ENCODE measurements at places on chromosomes 5 and 9. TPM values are rescaled to one million over a fixed set of nuclear protein-coding genes. Genes with fewer than 3 reads are reported as not detected.

GRCh38 chr5:96489532-96489931 is 56.5 kb upstream of the PCSK1 start:
- no peak for DNase-seq

DNA sequence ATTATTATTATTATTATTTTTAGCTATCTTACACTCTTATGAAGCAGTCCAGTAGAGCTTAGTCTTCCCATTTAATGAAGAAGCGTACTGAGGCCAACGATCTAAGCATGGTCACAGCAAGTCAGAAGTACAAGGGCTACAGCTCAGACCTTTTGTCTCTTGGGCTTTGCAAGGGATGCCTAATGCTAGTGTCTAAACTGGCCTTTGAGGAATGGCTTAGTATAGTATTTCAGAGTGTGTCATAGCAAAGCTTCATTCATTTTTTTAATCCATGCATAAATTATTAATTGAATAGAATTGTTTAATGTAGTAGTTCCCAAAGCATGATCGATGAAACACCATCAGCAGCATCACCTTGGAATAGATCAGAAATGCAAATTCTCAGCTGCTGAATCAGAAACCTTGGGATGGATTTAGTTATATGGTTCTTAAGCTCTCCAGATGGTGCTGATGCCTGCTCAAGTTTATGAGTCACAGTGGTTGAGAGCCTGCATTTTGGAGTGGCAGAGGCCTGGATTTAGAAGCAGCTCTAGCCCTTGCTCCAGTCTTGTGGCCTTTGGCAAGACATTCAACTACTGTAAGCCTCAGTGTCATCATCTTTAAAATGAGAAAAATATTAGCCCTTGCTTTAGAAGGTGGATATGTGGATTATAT is 6.1 kb downstream of the IL12B start:
- no peak for DNase-seq

GRCh38 chr9:102534031-102534430 is 461.1 kb upstream of the CYLC2 start:
- DNase-seq: no peak

DNA sequence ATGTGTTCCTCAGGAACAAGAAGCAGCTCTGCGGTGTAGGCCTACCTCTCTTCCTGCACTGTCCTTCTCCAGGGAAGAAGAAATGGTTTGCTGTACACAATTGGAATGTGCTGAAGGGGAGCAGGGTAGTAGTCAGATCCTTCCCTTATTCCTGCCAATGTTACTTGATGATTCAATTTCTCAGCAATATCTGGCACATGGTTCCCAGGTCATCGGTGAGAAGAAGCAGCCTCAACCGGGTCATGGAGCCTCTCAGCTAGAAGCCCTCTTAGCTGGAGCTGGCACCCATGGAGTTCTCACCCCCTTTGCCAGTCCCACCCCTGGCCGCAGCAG is 36.9 kb downstream of the ACTBL2 start:
- no peak for DNase-seq

- DNase-seq: no peak
These were observed 480.4 kb downstream of the CETN3 start for GRCh38 chr5:89929173-89929572.

- DNase-seq: no peak
These were observed 2.5 kb upstream of the PCDHAC1 start for GRCh38 chr5:140923601-140924000.

DNA sequence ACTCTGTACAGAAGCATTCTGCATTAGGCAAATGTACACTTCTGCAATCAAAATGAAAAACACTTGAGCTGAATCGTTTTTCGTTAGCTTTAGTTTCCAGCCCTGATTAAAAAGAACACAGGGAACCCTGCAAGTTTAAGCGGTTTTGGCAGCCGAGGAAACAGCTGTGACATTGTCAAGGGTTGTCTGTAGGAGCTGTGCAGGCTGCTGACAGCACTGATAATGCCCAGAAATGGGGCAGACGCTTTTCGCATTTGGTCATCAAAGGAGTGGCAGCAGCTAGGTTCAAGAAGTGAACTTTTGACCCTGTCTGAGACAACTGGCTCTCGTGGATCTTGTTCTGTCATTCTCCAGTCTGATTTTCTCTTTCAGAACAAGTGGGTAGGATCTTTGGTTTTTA is 165.6 kb upstream of the CCDC152 start:
- no peak for DNase-seq

DNA sequence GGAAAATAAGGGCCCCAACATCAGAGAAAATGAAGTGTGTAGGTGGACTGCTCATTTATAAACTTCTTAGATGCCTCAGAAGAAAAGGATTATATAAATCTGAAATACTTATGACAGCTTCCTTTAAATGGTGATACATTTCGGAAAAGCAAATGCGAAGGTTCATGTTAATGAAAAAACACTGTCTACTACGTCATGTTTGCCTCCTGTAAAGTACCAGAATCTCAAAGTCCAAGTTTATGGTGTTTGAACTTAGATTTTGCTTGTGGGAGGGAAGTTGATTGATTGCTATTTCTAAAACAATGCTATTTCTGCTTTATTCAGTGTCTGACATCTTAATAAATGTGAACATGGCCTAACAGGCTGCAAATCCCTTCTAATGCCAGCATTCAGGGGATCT is 514.6 kb downstream of the ZNF608 start:
- no peak for DNase-seq

GRCh38 chr5:78287833-78288232 is 6.7 kb downstream of the AP3B1 start:
- DNase-seq: no peak

DNA sequence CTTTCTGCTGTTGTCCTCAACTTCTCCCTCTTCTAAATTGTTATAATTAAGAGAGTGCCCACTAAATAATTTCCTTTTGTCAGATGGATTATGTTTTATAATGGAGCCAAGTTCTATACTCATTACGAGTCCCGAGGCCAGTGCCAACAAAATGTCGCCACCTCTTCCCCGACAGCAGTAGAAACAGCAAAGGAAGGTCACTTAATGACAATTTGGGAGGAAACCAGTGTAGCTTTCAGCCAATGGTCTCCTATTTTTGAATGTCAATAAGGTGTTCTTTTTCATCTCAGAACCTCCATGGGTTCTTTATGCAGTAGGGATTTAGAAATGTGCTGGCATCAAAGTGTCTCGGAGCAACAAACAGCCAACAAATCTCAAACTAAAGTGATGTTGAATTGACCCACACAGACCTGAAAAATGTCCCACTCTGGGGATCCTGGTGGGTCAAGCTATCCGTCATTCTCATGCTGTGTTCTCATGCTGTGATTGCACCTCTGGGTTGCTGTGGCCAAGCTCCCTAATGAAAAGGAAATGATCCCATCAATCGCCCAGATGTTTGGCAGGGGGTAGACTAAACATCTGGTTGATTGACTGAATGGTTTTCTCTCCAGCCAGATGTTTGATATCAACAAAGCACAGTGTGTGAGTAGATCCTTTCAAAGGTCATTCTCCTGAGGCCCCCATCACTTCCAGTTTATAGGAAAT is 291.9 kb downstream of the DMAC1 start:
- DNase-seq: no peak

DNA sequence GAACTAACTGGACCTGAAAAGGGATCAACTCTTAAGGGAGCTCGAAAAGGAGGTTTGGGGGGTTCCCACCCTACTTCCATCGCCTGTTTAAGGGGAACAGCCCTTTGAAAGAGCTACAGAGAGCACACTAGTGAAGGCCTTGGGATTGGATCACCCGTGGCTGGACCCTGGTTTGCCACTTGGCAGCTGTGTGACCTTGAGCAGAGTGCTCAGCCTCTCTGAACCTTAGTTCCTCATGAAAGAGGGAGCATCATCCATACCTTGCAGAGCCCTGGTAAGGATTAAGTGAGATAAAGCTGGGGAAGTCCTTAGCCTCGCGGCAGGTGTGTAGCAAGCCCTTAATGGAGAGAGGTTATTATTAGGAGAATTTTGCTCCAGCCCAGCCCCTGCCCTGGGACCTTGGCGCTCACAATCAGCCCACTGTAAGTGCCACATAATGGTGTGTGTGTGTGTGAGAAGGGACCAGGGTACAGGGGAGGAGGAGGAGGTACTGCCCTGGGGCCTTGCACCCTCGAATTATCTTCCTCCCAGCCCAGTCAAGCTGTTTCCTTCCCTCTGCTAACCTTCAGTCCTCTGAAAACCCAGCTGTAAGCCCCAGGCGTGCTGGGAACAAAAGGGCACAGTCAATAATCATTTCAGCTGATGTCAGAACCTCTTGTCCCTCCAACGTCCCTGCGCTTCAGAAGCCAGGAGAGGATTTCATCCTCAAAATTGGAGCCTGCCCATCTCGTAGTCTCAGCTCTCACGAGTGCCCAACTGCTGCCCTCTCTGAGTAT is 42.9 kb downstream of the FOXI1 start:
- no peak for DNase-seq

GRCh38 chr5:113302120-113302519 is 132.7 kb downstream of the TSSK1B start:
- DNase-seq: no peak

DNA sequence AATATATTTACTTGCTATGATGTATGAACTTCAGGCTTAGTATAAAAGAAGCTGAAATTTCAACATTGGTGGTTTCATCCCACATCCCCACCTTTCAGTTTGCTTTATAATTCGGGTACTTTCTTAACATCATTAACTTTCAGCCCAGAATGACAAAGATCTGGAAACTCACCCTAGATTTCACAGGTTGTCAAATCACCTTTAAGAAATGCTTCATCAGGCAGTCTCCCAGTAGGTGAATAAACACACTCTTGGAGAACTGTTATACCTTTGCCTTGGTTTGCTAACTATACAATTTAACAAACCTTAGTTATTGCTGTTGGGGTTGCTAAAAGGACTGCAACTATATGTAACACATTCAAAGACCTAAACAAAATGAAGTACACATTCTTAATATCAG is 54.4 kb downstream of the MLANA start:
- DNase-seq: no peak

DNA sequence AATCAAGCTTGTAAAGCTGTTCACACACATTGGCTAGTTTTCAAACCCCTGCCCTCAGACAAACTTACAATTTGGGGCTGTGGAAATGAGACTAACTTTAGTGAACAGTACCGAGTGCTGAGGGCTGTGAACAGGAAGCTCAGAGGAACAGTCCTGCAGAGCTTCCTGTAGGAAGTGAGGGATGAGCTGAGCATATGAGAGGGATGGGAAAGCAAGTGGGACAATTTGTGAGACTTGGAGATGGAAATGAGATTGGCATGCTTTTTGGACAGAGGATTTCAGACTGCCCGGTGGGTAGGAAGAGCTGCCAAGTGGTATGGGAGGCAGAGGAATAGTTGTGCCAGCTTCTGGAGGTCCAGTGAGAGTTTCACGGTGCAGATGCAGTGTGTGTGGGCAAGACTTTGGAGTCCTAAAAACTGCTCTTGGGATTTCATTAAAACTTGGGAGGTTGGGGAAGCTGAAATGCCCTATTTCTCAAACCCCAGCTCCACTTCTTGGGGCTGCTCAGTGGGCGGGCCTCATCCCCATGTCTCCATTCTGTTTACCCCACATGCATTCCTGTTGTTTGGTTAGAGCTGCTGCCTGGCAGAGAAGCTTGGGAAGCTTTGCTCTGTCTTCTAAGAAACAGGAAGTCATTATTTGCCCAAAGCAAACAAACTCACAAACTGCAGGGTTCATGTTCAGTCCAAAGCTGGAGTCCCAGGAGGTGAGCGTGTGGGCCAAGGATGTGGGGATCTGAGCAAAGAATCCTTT is 267.5 kb downstream of the ZSWIM6 start:
- DNase-seq: no peak

GRCh38 chr9:21527579-21527978 is 45.5 kb upstream of the IFNE start:
- no peak for DNase-seq

DNA sequence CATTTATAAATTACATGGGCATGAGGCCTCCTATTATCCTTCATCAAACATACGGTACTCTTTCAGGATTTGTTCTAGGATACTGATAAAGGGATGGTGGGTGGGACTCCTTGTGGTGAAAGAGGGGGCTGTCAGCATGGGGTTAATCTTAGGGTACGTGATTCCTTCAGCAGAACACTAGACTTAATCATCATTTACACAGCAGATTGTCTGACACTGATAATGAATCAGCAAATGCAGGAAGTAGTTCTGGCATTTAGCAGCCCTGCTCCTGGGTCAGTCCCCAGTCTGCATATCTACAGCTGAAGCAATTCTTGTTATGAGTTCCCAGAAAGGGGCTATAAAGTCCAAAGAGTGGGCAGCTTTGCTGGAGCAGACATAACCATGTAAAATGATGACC is 384.6 kb downstream of the SPOCK1 start:
- DNase-seq: no peak

DNA sequence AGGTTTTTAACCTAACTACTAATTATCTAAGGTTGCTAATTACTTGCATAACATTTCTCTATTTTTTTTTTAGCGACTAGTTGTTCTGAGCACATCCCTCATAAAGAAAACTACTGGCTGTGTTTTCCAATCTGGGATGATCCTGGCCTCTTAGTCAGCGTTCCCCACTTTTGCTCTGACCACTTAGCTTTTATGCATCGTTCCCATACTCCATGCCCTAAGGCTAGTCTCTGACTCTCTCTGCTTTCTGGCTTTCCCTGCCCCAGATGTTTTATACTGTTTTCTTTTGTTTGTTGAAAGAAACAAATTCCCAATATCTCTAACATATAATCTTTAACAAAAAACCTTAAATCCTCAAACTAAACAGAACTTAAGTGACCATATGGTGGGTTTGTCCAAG is 217.9 kb downstream of the SPATA31D1 start:
- no peak for DNase-seq

- DNase-seq: no peak
These were observed 359.4 kb downstream of the CSNK1G3 start for GRCh38 chr5:123871373-123871772.

DNA sequence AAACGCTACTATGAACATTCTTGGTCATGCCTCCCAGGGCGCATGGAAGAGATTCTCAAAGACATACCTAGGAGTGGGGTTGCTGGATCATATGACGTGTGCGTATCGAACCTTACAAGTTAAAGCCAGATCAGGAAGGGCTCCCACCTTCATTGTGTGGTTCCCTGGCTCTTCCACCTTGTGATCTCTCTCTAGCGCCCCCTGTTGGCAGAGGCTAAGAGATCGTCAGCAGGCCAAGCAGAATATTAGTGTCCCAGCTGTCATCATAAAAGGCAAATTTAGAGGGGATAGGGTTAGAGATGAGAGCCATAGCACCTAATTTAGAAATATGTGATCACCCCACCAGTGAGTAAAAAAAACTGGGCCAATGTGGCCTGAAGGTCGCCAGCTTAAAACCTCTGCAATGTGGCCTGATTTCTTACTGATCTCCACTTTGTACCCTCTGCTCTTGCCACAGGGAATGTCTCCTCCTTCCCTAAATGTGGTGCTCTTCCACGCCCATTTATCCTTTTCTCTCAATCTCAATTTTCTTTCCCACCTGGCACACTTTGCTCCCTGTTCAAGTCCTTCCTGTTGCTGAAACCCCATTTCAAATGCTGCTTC is 91.7 kb upstream of the SHB start:
- no peak for DNase-seq

GRCh38 chr9:116816484-116816883 is 129.4 kb downstream of the TRIM32 start:
- DNase-seq: no peak

The DRD1 gene
- polyA plus RNA-seq: 0.21 TPM

The GRIN3A gene
- under 0.01 TPM for polyA plus RNA-seq

The CORO2A gene
- polyA plus RNA-seq: 0.23 TPM

The TERT gene
- not detected for polyA plus RNA-seq

The GFI1B gene
- polyA plus RNA-seq: not detected

The DAB2 gene
- 28.4 TPM for polyA plus RNA-seq

The IL3 gene
- polyA plus RNA-seq: not detected

The C9orf153 gene
- polyA plus RNA-seq: not detected

The NUDT12 gene
- polyA plus RNA-seq: 8.2 TPM

The CNTLN gene
- 2.1 TPM for polyA plus RNA-seq
